ENCODE measurements at places on chromosomes 5 and 9. TPM values are rescaled to one million over a fixed set of nuclear protein-coding genes. Genes with fewer than 3 reads are reported as not detected.

Gene POU5F2
- polyA plus RNA-seq, result not detected

Gene CKMT2
- not detected for polyA plus RNA-seq

Gene OR1J2
- not detected for polyA plus RNA-seq

Gene DMRT3
- polyA plus RNA-seq, result not detected

Gene SV2C
- polyA plus RNA-seq, result not detected

Gene PSD2
- 0.14 TPM for polyA plus RNA-seq

GRCh38 chr5:127564002-127564769 is 46.7 kb downstream of the PRRC1 start:
- DNase-seq, result peak; percentile 53

DNA sequence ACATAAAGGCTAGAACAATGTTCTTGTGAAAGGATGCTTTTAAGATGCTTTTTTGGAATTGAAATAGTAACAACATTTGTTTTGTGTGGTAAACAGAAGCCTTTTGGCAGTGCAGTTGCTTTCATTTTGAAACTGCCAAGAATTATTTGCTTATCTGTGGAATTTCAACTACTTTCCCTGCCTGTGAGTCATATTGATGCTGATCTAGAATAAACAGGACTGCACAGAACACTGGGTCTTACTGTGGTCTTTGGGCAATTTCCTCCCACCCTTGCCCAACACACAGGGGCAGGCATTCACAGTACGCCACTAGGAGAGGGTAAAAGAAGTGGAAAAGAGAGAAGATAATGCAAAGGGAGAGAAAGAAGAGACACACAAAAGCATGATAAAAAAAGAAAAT is 483.7 kb downstream of the ELAVL2 start:
- DNase-seq, result no peak

DNA sequence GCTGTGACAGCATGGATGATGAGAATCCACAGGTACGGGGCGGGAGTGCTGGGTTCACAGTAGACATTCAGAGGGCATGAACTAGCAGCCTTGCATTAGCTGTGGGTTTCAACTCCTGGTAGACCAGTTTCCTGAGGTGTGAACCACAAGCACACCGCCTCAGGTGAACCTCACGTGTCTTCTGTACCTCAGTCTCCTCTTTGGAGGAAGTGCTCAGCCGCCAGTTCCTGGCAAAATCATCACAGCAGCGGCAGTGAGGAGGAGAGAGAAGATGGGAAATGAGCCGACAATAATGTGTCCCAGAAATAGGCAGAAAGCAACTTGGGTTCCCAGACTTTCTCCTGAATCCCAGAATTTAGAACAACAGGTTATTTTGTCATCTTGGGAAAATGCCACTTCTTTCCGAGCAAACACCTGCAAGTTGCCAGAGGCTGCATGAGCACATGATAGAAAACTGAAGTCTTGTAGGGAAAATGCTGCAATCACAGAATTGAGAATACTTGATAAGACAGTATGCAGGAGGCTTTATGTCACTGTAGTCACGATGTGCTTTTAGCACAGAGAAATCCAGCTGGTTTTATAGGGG is 258.5 kb downstream of the AOPEP start:
- no peak for DNase-seq

- DNase-seq, result no peak
Observed at GRCh38 chr9:114503009-114503408, 2.3 kb downstream of the WHRN start.

DNA sequence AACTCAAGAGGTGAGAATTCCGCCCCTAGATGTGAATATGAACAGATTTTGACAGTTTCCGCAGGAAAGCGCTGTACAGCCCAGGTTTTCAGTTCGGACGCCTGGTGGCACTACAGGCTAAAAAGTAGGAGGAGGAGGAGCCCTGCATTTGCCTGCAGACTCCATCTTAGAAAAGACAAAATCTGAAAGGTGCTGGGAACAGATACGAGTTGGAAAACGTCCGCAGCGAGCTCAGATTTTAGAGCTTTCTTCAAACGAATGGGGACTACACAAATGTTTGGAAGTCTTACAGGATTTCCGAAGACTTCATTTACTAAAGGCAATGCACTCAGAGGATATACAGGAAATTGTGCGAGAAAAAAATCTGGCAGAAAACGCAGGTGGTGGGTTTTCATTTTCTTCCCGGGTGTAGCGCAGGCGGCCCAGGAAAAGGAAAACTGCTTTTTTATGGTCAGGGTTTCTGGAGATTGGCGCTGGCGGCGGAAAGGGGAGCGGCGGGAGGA is 9.9 kb upstream of the PCDHB2 start:
- peak; percentile 33 for DNase-seq

DNA sequence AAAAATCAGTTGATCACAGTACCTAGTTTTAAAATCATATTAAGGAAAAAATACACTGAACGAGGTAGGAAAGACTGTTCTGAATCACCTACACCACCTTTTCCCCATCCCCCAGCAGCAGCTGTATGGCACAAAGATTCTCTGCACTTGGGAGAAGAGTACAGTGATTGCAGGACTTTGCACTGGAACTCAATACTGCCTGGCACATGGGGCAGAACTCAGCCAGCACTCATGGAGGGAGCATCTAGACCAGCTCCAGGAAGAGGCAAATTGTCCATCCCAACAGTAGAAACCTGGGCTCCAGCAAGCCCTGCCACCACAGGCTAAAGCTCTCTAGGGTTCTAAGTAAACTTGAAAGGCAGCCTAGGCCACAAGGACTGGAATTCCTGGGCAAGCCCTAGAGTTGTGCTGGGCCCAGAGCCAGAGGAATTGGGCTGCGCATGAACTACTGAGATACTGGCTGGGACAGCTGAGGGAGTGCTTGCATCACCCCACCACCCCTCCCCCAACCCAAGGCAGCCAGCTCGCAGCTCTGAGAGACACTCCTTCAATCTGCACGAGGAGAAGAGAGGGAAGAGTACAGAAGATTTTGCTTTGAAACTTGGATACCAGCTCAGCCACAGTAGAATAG is 654.4 kb upstream of the CDH6 start:
- DNase-seq, result no peak

GRCh38 chr5:157877821-157878220 is 18.9 kb upstream of the CLINT1 start:
- DNase-seq, result no peak

GRCh38 chr5:146520731-146521130 is 4.7 kb upstream of the GPR151 start:
- DNase-seq, result no peak

- no peak for DNase-seq
Observed at GRCh38 chr5:54848581-54848980, 136.8 kb downstream of the ESM1 start.

GRCh38 chr5:93381057-93381456 is 200.0 kb downstream of the NR2F1-AS1 start:
- no peak for DNase-seq

- no peak for DNase-seq
Observed at GRCh38 chr5:35842856-35843255, 13.8 kb upstream of the IL7R start.

DNA sequence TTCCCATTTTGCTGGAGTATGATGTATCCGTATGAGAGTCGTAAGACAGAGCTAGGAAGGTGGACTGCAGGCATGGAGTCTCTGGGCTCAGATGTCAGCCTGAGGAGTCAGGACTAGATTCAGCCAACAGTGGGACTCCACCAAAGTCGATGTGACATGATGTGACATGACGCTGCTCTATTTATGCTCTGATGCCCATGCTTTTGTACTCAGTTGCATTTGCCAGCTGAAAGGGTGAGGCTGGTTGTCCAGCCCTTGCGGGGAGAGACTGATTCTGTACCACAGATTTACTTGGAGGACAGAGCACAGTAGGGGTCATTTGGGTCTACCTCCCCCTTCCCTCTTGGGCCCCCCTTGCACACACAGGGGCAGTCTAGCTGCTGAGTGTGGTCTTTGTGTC is 88.5 kb upstream of the ATG10 start:
- DNase-seq, result no peak

- no peak for DNase-seq
Observed at GRCh38 chr5:91328743-91329142, 54.4 kb downstream of the ARRDC3 start.

DNA sequence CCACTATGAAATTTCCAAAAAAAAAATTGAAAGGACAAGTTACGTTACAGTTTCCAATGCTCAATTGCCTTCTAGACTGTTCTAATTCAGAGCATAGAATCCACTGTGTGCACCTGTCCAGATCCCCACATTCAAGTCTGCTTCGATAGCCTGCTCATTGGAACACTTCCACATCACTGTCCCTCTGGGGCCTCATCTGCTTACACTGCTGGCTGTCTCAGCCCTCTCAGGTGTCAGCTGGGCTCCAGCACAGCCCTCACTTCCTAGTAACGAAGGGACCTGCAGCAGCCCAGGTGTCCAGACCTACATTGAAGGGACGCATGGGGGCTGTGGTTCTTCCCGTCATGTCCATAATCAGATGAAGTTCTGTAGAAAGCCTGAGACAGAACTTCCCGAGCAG is 94.3 kb upstream of the EMB start:
- DNase-seq, result no peak

DNA sequence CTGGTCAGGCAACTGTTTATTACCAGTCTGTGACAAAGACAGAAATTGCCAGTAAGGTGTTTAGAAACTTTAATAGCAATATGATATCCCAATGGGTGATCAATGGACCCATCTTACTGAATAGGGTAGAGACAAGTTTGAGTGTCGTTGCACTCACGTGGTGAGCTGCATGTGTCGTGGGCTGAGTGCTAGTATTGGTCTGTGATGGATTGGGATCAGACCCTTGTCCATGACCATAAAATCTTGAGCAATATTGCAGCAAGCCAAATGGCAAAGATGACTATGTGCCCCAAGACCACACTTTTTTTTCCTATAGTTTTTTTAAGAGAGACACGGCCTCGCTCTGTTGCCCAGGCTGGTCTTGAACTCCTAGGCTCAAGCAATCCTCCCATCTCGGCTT is 114.5 kb downstream of the PALM2AKAP2 start:
- no peak for DNase-seq

GRCh38 chr5:29995154-29995553 is 1198.3 kb upstream of the CDH6 start:
- DNase-seq, result no peak

DNA sequence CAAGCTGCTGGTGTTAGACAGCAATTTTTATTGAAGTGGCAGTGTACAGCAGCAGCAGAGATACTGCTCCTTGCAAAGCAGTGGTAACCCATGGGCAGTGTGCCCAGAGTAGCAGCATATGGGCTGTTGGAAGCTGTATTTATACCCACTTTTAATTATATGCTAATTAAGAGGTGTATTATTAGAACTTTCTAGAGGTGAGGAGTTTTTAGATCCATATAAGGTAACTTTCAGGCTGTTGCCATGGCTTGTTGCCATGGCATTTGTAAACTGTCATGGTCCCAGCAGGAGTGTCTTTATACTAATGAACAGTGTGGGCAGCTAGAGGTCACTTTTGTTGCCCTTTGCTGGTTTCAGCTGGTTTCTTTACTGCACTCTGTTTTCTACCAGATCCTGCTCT is 3.7 kb upstream of the PJA2 start:
- no peak for DNase-seq

DNA sequence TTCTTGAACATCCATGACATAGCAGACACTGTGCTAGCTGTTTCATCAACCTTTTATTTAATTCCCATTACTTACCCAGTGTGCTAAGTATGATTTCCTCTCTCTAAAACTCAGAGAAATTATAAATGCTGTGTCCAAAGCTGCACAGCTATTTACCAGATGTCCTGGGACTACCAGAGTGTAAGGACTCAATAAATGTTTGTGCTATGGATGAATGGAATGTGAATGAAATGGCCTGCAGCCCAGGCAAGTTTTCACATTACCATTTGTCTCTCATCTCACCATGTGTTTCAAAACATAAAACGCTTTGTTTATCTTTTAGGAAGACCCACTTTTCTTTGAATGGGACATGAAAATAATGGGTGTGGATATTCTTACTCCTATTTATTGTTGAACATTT is 96.2 kb downstream of the ARHGEF28 start:
- DNase-seq, result no peak

DNA sequence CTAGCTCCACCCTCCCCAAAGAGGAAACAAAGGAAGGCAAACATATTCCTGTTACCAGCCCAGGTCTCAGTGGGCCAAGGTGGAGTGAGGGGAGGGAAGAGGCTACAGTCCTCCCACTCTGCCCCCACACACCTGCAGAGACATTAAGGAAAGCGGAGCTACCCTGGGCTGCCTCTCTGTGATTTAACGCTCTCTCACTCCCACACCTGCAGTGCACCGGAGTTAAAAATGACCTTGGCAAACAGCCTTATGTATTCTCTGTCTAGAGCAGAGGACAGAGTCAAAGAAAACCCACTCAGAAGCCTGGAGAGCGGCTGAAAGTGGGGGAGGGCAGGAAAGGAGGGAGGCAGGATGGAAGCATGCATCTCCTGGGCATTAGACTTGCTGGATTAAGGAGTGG is 32.7 kb downstream of the KCNIP1 start:
- DNase-seq, result no peak

GRCh38 chr9:84337252-84337651 is 3.3 kb downstream of the SLC28A3 start:
- no peak for DNase-seq

- DNase-seq, result no peak
Observed at GRCh38 chr9:34374905-34375552, 1.7 kb downstream of the MYORG start.

GRCh38 chr5:66769839-66770617 is 173.8 kb downstream of the MAST4 start:
- no peak for DNase-seq

DNA sequence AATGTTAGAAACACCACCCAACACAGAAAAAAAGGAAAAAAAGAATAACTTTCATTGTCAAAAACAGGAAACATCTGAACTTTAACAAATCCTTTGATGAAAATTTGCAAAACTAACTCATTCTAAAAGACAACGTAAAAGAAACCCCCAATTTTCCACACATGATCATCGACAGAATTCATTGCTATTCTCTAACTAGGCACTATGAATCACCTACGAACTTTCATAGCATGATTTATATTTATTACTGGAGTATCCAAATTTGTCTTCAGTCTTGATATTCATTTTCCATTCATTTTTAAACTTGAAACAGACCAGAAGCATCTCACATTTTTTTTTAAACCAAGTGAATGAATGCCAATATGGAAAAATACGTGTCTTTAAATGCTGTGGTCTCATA is 514.6 kb downstream of the TLE4 start:
- DNase-seq, result no peak

DNA sequence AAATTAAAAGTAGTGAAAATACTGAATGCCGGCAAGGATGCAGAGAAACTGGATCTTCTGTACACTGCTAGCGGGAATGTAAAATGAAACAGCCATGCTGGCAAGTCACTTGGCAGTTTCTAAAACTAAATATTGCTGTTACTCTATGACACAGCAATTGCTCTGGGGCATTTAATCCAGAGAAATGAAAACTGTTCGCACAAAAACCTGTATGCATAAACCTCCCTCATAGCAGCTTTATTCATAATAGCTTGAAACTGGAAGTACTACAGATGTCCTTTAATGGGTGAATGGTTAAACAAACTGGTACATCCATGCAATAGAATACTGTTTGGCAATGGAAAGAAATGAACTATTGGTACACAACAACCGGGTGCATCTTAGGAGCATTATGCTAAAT is 167.2 kb downstream of the ARHGAP26 start:
- DNase-seq, result no peak

DNA sequence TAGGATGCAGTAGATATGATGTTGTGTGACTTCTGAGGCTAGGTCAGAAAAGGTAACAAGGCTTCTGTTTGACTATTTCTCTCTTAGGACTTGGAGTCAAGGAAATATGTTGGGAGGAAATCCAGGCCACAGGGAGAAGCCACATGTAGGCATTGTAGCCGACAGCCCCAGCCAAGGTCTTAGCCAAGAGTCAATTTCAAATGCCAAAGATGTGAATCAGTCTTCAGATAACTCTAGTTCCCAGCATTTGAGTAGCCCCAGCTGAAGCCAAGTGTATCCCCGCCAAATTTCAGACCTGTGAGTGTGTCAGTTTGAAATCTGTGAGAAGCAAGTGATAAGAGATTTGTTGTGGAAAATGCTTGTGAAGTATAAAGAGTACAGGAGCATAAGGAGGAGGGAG is 38.1 kb upstream of the ISL1 start:
- DNase-seq, result no peak

Measured in immature natural killer cell (primary cell).